Dorsolateral prefrontal cortex (tissue), 122 donors: ENCODE measurements at places on chromosomes 13 and 19.

GRCh38 chr19:1568320-1569019, at the start of gene MEX3D:
Gene MEX3D (minus strand): TSS chr19:1568325. CDS start chr19:1568058, 267 bp downstream.
- DNase-seq, result peak; percentile 52

DNA sequence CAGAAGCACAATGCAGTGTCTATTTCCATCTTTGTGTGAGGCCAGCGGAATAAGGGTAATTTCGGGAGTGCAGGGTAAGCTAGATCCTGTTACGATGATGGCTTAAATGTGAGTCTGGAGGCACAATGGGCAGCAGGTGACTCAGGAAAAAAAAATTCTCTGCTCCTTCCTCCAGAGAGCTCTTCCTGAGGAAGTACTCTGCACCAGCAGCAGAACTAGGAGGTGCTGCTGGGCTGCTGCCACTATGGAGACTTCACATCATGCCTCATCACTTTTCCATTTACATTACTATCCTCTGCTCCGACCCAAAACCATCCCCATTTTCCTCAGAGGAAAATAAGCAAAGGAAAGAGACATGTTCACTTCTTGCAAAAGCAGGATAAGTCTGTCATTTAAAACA, 282.0 kb downstream of the DNAJC15 start:
- DNase-seq, result no peak

GRCh38 chr19:56949626-56950025, 109.1 kb upstream of the PEG3 start:
- no peak for DNase-seq

DNA sequence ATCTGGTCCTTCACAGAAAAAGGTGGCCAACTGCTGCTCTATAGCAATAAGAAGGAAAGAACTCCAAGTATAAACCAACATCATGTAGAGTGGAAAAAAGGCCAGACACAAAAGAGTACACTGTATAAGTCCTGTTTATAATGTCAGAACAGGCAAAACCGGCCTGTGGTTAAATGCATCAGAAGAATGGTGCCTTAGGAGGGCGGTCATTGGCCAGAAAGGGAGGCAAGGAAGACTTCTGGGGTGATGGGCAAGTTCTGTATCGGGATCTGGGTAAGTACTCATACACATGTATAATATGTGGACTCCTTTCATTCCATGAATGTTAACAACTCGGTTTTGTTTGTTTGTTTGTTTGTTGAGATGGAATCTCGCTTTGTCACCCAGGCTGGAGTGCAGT, 4.1 kb downstream of the ETHE1 start:
- DNase-seq, result no peak

DNA sequence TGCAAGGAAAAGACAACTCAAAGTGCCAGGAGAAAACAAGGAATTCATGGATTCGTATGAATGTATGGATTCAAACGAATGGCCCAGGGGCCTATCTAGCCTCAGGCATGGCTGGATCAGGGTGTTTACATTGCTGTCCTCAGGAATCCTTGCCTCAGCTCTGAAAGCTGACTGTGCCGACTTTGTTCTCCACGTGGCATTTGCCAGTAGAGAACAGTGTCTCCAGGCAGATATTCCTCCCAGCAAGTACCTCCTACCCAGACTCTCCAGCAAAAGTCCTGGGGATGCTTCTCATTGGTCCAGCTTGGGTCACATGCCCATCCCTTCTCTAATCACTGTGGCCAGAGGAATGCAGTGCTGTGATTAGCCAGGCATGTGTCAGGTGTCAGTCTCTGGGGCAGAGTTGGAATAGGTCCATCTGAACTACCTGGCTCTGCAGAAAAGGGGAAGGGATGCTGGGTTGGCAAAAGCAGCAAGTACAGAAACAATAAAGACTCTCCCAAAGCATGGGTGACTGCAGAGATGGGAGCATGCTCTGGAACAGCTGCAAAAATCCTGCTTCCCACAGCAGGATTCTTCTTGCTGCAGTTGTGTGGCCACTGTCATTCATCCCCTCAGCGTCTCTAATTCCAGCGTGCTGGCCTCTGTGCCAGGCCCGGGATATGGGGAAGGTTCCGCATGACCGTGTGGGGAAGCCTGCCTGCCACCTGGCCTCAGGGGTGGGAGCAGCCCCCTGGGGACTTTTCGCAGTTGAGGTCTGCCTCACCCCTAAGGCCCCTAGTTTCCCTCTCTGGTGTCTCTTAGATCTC, 30.0 kb downstream of the CCNE1 start:
- peak; percentile 49 for DNase-seq

DNA sequence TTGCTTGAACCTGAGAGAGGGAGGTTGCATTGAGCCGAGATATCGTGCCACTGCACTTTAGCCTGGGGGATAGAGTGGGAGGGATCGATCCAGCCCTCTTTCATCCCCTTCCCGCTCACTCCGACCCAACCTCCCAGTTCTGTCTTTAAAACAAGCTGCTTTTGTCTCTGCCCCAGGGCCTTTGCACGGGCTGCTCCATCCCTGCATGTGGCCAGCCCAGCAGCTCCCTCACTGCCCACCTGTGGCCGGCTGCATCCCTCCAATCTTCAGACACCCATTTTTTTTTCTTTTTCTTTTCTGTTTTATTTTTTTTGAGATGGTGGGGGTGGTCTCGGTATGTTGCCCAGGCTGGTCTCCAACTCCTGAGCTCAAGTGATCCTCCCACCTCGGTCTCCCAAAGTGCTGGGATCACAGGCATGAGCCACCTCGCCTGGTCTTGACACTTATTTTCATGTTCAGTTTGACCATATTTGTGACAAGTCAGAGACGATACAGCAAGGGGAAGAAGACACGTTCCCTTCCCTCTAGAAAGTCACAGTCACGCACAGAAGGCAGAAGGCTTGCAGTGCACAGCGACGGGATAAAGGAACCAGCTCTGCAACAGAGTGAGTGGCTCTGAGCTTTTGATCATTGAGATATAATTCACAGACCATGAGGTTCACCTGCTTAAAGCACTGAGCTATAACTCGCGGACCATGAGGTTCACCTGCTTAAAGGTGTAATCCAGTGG, 31.8 kb downstream of the EFNA2 start:
- no peak for DNase-seq

GRCh38 chr13:50074843-50075242, 59.6 kb downstream of the KCNRG start:
- DNase-seq, result no peak

DNA sequence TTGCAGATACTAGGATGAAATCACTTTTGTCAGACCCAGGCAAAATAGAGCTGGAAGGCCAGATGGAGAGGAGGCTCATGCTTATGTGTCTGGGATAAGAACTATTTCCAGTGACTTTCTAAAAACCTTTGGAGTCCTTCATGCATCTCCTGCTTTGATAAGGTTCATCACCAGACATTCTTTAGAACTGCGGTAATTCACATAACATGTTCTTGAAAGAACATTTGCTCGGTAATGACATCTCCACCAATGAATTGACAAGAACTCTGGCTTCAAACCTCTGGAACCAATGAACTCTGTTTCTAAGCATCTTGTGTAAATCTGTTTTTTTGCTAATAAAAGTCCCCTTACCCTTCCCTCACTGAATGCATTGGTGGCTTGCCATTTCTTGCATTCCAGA, 112.0 kb upstream of the KL start:
- no peak for DNase-seq
